ENCODE measurements at places on chromosomes 7 and 10. TPM values are rescaled to one million over a fixed set of nuclear protein-coding genes. Genes with fewer than 3 reads are reported as not detected.

The FBXL13 gene
- total RNA-seq = not detected

The POMZP3 gene
- total RNA-seq = 11.6 TPM

The MEOX2 gene
- not detected for total RNA-seq

GRCh38 chr10:15745751-15746150, 26.0 kb upstream of the ITGA8 start:
- H3K4me1 ChIP-seq = no peaks in the 10 kb centered on the region
- H3K27ac ChIP-seq = no peak overlapping the region
- no peak for DNase-seq
- H3K4me3 ChIP-seq = no peak overlapping the region
- H3K36me3 ChIP-seq = no peaks in the 10 kb centered on the region

GRCh38 chr7:102396710-102397019, 502 bp downstream of the PRKRIP1 start:
- H3K27me3 ChIP-seq = no peaks in the 10 kb centered on the region
- H3K4me3 ChIP-seq = peak overlapping the region; percentile 86
- peaks cover 17% of the 10 kb centered on the region for H3K4me1 ChIP-seq
- peaks cover 22% of the 10 kb centered on the region for H3K36me3 ChIP-seq
- DNase-seq = no peak

GRCh38 chr10:851901-852300, 79.6 kb downstream of the LARP4B start:
- peaks cover 35% of the 10 kb centered on the region for H3K4me1 ChIP-seq
- peaks cover 58% of the 10 kb centered on the region for H3K36me3 ChIP-seq
- DNase-seq = no peak
- peak overlapping the region; percentile 67 for H3K27ac ChIP-seq
- H3K27me3 ChIP-seq = no peaks in the 10 kb centered on the region

- no peaks in the 10 kb centered on the region for H3K4me1 ChIP-seq
- H3K27ac ChIP-seq = no peak overlapping the region
- H3K27me3 ChIP-seq = peaks cover 5% of the 10 kb centered on the region
- DNase-seq = no peak
Measured at GRCh38 chr10:116771959-116772585, 29.7 kb upstream of the HSPA12A start.

DNA sequence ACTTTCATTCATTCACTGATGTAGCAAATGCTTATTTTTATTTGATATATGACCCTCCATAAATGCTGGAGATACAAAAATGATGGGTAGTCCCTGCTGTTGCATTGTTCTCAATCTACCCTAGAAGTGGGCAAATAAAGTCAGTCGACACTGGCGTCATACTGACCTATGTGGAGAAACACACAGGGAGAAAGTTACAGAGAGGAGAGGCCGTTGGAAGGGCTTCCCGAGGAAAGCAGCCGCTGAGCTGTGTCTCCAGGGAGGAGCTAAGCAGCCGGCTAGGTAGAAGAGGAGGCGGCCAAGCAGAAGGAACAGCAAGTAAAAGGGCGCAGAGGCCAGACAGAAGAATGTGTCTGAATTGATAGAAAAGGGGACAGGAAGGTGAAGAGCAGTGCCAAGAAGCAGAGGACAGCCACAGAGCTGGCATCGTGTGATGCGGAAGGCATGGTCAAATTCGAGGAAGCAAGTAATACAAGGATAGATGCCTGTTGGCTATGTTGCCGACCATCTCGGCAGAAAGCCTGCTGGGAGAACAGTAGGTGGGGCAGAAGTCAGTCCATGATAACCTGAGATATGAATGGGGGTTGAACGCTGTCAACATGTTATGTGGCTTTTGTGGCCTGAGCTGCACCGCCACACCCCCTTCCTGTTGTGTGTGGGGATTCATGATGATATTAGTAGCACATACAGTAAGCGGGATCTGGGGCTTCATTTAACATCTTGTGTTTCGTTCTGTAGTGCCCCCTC, 25.9 kb downstream of the ST8SIA6 start:
- peaks cover 35% of the 10 kb centered on the region for H3K27me3 ChIP-seq
- peak; percentile 91 for DNase-seq
- peaks cover 1% of the 10 kb centered on the region for H3K36me3 ChIP-seq
- peak overlapping the region; percentile 67 for H3K4me3 ChIP-seq

DNA sequence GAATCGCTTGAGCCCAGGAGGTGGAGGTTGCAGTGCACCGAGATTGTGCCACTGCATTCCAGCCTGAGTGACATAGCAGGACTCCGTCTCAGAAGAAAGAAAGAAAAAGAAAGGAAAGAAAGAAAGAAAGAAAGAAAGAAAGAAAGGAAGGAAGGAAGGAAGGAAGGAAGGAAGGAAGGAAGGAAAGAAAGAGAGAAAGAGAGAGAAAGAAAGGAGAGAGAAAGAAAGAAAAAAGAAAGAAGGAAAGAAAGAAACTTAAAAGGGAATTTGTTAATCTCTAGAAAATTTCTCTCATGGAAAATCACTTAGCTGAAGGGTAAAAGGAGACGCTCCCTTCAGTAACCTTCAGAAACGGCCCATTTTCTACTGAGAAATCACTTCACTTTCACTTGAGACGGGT, 279.5 kb upstream of the KLF6 start:
- H3K4me3 ChIP-seq = no peak overlapping the region
- H3K27me3 ChIP-seq = no peaks in the 10 kb centered on the region
- H3K27ac ChIP-seq = no peak overlapping the region

DNA sequence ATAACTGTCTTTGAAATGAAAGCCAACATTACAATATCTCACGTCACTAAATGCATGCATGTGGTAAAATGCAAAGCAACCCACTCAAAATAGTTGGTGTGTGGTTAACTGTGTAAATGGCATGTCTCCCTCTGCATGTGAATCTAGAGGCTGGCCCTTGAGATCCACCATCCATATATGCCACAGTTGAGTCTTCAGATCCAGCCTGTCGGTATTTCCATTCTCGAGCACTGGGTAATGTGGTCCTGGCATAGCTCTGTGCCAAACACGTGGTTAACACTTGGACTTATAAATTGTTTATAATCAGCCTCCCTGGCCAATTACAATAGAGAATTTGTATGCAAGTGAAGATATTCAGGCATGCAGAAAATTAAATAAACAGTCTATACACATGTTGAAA, 90.3 kb downstream of the LYZL1 start:
- no peak for DNase-seq
- peaks cover 13% of the 10 kb centered on the region for H3K27me3 ChIP-seq
- no peaks in the 10 kb centered on the region for H3K36me3 ChIP-seq
- H3K4me3 ChIP-seq = no peak overlapping the region
- no peak overlapping the region for H3K27ac ChIP-seq

DNA sequence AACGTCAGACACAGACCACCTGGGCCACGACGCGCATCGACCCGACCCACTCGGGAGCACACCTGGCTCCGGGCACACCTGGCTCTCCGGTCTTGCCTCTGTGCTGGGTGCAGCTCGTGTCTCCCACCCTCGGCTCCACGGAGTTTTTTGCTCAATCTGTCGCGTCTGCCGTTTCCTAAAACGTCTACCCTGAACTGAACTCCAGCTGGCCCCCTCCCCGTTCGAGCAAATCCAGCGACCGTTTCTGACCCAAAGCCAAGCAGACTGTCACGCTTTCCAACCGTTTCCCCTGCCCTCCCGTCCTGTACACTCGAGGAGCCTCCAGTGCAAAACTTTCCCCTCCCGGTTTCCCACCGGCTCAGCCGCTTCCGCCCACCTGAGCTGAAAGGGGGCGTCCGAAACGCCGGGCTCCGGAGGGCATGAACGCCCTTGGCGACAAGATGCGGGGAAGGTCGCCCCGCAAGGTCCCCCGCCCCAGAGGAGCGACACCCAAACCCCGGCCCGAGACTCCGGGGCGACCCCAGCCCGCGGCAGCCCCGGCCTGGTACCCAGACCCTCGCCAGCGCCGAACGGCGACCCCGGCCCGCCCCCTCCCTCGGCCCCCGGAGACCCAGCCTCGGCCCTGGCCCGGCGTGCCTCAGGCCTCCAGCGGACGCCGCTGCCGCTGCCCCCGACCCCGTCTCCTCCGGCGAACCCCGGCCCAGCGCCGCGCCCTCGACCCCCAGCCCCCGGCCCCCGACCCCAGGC, 557 bp downstream of the CYTH3 start:
- no peak overlapping the region for H3K27ac ChIP-seq
- no peaks in the 10 kb centered on the region for H3K36me3 ChIP-seq
- H3K4me3 ChIP-seq = peak overlapping the region; percentile 77
- DNase-seq = no peak
- H3K27me3 ChIP-seq = peaks cover 58% of the 10 kb centered on the region
- peaks cover 17% of the 10 kb centered on the region for H3K4me1 ChIP-seq

DNA sequence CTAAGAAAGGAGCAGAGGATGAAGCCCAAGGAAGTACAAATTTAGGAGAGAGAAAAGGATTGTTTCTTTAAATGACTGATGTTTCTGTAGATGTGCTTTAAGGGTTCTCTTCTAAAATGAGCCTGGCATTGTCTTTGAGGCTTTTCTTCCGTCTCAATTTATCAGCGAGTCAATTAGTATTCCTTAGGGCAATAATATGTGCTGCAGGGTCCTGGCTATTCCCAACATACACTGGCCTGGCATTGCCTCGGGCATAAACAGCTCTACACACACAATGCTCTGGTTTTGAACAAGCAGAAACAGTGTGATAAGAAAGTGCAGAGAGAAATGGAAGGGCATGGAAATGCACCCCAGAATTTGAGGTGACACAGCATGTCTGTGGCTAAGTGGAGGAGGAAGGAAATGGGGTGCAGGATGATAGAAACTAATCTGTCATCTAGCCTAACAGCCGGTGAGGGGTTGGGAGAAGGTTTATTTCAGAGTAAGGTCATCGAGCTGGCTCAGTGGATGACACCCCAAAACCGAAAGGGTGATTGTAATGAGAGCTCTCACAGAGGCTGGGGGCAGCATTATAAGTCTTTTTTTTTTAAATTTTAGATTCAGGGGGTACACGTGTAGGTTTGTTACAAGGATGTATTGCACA, 67.5 kb upstream of the ARHGAP21 start:
- H3K36me3 ChIP-seq = no peaks in the 10 kb centered on the region
- H3K27me3 ChIP-seq = no peaks in the 10 kb centered on the region
- DNase-seq = no peak
- H3K4me3 ChIP-seq = no peak overlapping the region
- no peak overlapping the region for H3K27ac ChIP-seq
- peaks cover 2% of the 10 kb centered on the region for H3K4me1 ChIP-seq

DNA sequence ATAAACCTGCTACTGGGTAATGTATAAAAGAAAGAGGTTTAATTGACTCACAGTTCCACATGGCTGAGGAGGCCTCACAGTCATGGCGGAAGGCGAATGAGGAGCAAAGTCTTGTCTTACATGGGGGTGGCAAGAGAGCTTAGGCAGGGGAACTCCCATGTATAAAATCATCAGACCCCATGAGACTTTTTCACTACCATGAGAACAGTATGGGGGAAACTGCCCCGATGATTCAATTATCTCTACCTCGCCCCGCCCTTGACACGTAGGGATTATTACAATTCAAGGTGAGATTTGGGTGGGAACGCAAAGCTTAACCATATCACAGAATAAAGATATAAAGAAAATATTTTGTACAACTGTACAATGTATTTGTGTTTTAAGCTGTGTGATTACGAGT, 39.4 kb upstream of the PLCE1 start:
- H3K4me3 ChIP-seq = no peak overlapping the region
- H3K4me1 ChIP-seq = no peaks in the 10 kb centered on the region
- no peak for DNase-seq
- no peaks in the 10 kb centered on the region for H3K36me3 ChIP-seq
- no peak overlapping the region for H3K27ac ChIP-seq
- no peaks in the 10 kb centered on the region for H3K27me3 ChIP-seq

DNA sequence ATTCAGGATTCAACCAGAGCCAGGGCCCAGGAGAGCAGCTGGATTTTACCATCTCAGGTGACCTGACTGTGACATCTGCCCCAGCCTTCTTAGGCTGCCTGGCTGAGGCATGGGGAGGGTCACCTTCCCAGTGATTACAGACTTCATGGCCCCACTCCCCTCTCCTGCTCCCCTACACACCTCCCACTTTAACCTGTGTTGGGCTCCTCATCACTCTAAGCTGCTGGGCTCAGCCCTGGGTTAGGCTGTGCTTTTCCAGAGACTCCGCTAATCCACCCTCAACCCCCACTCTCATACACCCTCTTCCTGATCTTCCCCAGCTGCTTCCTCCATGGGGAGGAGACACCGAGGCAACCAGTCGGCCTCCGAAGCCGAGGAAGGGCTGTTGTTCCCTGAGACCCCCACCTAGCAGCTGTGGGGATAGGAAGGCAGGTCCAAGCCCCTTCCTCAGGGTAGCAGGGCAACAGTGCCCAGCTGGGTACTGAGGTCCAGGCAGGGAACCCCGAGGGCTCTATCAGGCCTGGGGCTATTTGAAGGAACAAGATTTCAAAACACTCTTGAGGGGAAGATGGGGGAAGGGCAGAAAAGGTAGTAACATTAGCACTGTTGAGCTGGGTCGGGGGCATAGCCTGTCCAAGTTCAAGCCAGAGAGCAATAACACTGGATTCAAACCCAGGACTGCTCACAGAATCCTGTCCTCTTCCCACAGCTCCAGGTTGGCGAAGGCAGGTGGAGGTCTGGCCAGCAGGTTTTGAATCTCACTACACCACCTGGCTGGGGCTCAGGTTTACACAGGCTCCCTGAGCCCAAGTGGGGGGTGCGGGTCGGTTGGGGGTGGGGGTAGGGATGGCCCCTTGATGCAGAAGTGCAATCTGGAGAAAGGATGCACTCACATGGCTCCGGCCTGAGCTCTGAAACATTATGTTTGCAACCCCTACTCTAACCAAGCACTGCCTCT, 1.8 kb downstream of the IMPDH1 start:
- H3K27ac ChIP-seq = no peak overlapping the region
- DNase-seq = no peak
- no peak overlapping the region for H3K4me3 ChIP-seq
- H3K4me1 ChIP-seq = peaks cover 28% of the 10 kb centered on the region

DNA sequence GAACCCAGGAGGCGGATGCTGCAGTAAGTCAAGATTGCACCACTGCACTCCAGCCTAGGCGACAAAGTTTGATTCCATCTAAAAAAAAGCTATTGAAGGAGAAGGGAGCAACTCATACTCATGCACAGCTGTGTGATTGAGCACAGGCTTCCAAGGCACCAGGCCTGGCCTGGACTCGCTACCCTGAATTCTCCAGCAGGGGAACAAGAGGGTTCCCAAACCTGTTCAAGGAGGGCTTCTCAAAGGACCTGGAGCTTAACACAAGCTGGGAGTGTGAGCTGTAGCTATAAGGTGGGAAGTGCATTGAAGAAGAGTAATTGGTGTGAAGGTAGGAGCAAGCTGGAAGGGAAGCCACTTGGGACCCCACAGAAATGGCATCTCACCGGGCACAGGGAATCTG, 15.1 kb upstream of the DDIT4 start:
- peaks cover 63% of the 10 kb centered on the region for H3K4me1 ChIP-seq
- no peaks in the 10 kb centered on the region for H3K36me3 ChIP-seq
- no peak overlapping the region for H3K4me3 ChIP-seq
- DNase-seq = no peak
- no peaks in the 10 kb centered on the region for H3K27me3 ChIP-seq

GRCh38 chr10:63003816-63004453, 129.2 kb upstream of the NRBF2 start:
- no peaks in the 10 kb centered on the region for H3K36me3 ChIP-seq
- no peak for DNase-seq
- peaks cover 23% of the 10 kb centered on the region for H3K27me3 ChIP-seq
- no peak overlapping the region for H3K4me3 ChIP-seq
- H3K27ac ChIP-seq = no peak overlapping the region
- H3K4me1 ChIP-seq = peaks cover 17% of the 10 kb centered on the region

Measured in activated CD8-positive, alpha-beta memory T cell treated with anti-CD3 and anti-CD28 coated beads, Interleukin-2, amount 10 ng/mL, durations not matched to agents 7 days and 5 days (primary cell).